Activated naive CD4-positive, alpha-beta T cell treated with anti-CD3 and anti-CD28 coated beads for 36 hours (primary cell): ENCODE measurements at places on chromosomes 5 and 9.

GRCh38 chr9:108139900-108140299 lies 650.3 kb upstream of the KLF4 start:
- DNase-seq = no peak

- DNase-seq = peak; percentile 81
Measured at GRCh38 chr9:112180387-112180881, 5.3 kb upstream of the SUSD1 start.

DNA sequence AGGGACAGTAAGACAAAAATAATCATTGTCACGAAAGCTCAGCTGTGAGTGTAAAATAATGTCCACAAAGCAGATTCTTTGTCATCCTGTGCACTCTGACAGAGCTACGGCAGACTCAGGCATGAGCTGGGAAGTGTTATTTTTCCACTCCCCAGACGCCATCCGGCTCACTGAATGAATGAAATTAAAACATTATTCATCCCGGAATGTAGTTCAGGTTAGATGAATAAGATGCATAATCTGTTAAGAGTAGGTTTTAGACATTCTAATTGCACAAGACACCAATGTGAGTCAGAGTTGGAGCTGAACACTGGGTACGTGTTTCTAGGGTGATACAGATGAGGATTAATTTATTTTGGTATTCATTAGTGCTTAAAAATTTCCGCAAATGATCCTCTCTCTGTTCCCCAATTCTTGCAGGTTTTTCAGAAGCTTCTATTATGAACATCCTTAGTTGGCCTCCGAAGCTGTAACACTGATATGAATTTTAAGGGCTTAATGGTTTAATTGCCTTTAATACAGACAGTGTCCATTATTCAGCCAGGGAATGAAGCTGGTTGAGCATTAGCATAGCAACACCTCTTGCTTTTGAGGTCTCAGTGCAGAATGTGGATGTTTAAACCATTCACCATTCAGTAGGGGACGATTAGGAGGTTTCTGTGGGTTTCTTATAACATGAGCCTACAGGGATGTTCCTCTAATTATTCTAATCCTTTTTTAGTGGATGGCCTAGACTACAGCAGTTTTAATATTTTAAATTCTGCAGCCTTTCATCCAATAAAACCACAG lies 65.6 kb upstream of the FRRS1L start:
- no peak for DNase-seq

DNA sequence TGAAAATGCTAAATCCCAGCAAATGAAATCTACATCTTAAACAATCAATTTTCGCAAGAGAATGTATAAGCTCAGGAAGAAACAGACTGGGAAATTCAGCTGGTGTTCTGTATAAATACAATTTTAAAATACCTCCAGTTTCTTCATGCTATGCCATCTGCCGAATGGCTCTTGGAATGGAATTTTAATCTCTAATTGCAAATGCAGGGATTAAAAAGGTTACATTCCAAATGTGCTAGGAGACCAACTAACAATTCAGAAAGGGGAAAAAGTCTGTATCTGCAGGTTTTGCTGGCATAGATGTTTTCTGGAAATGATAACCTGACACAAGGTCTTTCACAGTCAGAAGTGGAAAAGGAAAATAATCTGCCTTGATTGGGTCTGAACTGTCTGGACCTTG lies 379.7 kb downstream of the MAT2B start:
- DNase-seq = no peak

GRCh38 chr9:133119846-133120500 lies 1.1 kb downstream of the RALGDS start:
- DNase-seq = no peak

- peak; percentile 73 for DNase-seq
Measured at GRCh38 chr9:109012009-109012875, 1.1 kb downstream of the CTNNAL1 start.

DNA sequence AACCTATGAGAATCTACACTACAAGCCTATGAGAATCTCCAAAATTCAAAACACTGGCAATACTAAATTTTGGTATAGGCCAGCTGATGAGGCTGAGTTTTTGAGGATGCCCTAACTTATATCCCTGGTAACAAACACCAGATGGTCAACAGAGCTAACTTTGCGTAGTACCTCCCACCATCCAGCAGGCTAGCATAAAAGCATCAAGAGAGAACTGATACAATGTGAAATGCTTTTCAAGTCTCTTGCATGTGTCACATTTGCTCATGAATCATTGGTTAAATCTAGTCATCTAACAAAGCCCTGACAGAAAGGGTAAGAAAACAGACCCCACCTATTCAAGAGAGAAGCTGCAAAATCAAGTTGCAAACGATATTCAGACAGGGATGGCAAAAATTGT lies 1609.7 kb upstream of the CDH9 start:
- no peak for DNase-seq

- DNase-seq = no peak
Measured at GRCh38 chr9:26863074-26863473, 29.5 kb downstream of the CAAP1 start.

DNA sequence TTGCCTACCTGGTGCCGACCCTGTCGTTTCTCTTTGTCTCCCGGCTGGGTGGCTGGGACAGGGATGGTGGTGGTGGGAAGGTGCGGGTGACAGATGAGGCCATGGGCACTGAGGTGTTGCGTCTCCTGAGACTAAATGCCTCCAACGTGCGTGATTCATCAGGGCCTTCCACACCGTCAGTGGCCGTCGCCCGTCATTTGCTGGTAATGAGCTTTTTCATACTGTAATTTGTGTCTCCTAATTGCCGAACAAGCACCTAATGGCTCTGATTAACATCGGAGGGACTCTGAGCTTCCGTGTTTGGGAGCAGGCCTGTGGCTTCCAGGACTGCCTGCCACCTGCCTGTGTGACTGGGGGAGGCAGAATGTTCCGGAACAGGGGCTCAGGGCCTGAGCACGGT lies 35.2 kb downstream of the RXRA start:
- DNase-seq = no peak

- DNase-seq = no peak
Measured at GRCh38 chr9:92008041-92008440, 58.0 kb upstream of the ROR2 start.

- DNase-seq = no peak
Measured at GRCh38 chr5:129125819-129126218, 31.3 kb downstream of the ISOC1 start.

DNA sequence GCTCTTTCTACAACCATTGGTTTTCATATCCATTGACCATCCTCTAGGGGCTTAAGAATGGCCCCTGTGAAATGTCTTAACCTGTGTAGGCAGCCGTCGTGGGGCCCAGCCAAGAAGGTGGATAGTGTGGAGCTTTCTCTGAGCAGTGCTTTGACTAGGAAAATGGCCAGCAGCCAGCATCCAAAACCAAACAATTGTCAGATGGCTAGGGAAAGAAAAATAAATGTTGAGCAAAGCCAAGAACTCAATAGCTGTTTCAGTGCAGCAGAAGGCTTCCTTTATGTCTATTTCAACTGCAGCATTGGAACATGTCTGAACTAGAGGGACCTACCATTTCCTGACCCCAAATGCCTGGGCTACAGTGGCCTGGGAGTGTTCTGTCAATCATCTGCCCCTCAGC lies 374.9 kb downstream of the TLE4 start:
- no peak for DNase-seq

DNA sequence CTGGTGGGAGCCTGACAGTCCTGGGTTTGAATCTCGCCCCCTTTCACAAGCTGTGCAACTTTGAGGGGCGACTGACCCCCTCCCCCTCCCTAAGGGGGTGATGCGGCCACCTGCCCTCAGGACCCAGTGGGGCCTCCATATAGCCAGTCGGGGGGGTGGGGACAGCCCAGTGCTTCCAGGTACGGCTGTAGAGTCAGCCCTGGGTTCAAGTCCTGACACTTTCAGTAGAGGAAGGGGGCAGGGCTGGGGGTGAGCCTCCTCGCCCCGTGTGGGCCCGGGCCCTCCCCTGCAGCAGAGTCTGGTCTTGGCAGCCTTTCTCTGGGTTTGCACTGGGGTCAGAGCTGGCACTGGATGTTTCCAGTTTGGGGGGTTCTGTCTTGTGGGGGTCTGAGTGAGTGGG lies 216.3 kb downstream of the C9orf50 start:
- no peak for DNase-seq

- peak; percentile 78 for DNase-seq
Measured at GRCh38 chr9:34612788-34613390, 992 bp upstream of the RPP25L start.

- DNase-seq = no peak
Measured at GRCh38 chr9:104435059-104435458, 69.0 kb upstream of the OR13F1 start.

GRCh38 chr9:129326061-129327005 lies 148.3 kb upstream of the IER5L start:
- DNase-seq = no peak

- DNase-seq = no peak
Measured at GRCh38 chr5:132751971-132752580, 4.8 kb downstream of the CCNI2 start.

DNA sequence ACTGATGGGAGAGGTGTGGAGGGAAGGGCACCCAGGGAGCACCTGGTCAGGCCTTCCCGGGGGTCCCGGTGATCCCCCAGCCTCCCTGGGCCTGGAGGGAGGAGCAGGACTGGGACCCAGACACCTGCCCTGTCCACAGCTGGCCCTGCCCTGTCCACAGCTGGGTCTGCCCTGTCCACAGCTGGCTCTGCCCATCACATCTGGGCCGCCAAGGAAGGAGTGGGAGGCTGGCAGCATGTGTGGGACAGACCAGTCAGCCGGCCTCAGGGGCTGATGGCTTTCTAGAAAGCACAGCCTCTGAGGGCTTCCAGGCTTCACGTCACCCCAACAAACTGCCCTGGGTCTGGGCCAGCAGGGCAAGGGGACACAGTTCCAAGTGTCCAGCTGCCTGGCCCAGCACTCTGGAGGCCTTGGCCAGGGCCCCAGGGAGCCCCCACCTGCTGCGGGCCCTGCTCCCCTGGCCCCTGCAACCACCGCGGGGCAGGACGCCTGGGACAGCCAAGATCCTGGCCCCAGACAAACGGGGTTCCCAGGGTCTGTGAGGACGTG lies 12.2 kb downstream of the DNLZ start:
- no peak for DNase-seq

DNA sequence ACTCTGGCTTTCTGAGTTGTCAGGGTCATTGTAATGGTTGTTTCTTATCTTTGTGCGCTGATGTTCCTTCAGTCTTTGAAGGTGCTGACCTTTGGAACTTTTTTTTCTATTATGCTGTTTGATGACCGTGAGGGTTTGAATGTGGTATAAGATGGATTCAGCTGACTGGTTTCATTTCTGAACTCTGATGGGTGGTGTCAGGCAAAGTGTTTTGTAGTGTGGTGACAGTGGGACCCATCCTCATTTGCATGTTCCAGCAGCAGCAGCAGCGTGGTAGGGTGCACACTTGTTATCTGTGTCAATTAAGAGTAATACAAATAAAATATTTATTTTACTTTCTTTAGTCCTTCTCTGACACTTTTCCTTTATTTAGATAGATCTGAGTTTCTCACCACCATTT lies 227.7 kb upstream of the PRR16 start:
- no peak for DNase-seq

- DNase-seq = no peak
Measured at GRCh38 chr5:133669472-133669871, 57.1 kb upstream of the FSTL4 start.

- no peak for DNase-seq
Measured at GRCh38 chr5:151142933-151143332, 14.6 kb downstream of the ANXA6 start.

- no peak for DNase-seq
Measured at GRCh38 chr5:82111191-82111590, 139.4 kb downstream of the ATG10 start.

GRCh38 chr5:136466041-136466415 lies 100.7 kb upstream of the TRPC7 start:
- no peak for DNase-seq

- no peak for DNase-seq
Measured at GRCh38 chr5:170135796-170136490, 30.2 kb downstream of the FOXI1 start.

- DNase-seq = no peak
Measured at GRCh38 chr5:153619771-153620170, 129.3 kb downstream of the GRIA1 start.

DNA sequence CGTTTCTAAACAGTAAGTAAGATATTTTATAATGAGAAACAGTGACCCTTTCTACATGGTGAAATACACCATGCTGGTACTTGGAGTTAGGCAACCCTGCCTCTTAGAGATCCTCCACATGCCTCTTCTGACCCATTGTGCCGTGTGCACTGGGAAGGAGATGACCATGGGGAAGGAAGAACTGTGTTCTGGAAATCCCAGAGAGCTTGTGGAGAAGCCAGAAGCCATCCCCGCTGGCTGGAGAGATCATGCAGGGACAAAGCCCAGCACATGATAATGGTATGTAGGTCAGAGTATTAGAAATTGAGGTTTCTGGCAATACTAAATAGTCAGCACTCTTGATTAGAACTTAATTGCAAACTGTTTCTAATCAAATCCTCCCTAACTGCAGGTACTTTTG lies 307.3 kb downstream of the FBXL7 start:
- no peak for DNase-seq

- DNase-seq = no peak
Measured at GRCh38 chr9:78954286-78954685, 617.5 kb upstream of the TLE4 start.

DNA sequence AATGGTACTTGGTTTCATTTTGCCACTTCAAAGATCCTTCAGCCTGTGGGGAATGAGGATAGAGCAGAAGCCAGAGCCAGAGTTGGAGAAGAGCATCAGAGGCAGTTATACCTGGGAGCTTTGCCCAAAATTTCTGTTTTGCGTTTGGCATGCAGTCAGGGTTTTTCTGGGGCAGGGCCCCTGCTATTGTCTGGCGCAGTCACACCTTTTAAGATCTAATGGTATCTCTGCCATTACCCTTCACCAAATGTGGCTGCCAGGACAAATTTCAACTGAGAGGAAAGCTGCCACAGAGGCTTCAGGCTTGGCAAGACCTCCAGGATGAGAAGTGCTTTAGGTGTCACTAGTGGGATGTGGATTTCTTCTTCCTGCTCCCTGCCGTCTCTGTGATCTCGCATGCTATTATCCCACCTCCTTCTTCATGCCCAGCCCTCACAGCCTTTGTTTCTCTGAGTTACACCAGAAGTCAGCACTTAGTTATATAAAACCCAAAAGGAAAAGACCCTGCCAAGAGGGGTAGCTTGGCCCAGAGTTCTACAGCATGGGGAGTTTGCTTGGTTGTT lies 357.0 kb downstream of the TLE4 start:
- DNase-seq = no peak

DNA sequence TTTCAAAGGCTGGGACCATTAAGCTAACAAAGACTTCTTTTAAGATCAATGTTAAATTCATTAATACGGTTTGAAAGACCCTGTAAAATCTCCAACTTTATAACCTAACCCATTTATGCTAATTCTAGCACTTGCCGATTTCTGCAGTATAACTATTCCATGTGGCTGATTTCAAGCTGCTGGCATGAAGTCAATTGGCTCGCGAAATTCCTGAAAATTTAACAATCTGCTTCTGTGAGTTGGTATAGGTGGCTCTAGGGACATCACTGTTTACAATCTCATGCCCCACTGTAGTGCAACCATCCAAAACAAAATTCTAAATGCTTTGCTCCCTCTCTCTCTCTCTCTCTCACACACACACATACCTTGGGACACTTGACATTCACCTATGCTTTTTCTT lies 70.2 kb downstream of the LPAR1 start:
- no peak for DNase-seq

- DNase-seq = no peak
Measured at GRCh38 chr5:17355586-17356346, 138.3 kb downstream of the BASP1 start.

- DNase-seq = no peak
Measured at GRCh38 chr5:143064676-143065075, 294.5 kb downstream of the ARHGAP26 start.
